Right ventricle myocardium inferior (tissue), 1 donor: ENCODE measurements at places on chromosomes 11 and 22. TPM values are rescaled to one million over a fixed set of nuclear protein-coding genes. Genes with fewer than 3 reads are reported as not detected.

GRCh38 chr11:24198481-24198880, 298.4 kb upstream of the LUZP2 start:
- DNase-seq, result no peak

DNA sequence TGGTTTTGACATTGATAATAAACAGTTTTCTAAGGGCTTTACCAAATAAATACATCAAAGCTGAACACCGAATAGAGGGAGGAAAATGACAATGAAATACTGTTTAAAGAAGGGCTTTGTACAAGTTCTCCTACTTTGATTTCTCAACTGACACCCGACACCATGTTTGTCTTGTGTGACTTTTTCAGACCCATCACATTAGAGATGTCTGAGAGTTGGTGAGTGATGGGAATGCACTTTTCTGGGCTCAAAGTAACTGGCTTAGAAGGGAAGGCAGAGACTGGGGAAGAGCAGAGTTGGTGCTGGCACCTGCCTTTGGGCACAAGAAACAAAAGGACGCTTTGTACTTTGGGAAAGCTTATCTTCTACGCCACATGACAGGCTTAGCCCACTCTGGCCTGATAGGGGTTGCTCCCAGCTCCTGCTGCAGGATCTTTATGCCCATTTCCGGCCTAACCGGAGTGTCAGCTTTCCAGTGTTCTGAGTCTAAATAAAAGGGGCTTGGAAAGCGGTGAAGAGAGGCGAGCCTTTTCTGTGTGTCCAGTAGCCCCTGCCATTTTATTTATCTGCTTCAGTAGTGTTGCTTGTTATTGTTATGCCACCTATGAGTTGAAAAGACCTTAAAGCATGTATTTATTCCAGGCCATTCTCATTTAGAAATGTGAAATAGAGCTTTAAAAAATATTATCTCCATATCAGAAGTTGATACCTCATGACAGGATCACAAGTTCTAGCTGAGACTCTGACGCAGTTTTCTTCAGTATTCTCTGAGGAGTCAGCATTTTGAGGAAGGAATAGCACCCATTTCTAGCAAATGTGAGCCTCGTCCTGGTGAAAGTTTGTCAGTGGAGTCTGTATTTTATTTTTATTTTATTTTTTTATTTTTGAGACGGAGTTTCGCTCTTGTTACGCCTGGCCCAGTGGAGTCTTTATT, 24.2 kb downstream of the KREMEN1 start:
- DNase-seq, result no peak

- DNase-seq, result no peak
Measured at GRCh38 chr11:106988151-106989077, 29.9 kb downstream of the GUCY1A2 start.

DNA sequence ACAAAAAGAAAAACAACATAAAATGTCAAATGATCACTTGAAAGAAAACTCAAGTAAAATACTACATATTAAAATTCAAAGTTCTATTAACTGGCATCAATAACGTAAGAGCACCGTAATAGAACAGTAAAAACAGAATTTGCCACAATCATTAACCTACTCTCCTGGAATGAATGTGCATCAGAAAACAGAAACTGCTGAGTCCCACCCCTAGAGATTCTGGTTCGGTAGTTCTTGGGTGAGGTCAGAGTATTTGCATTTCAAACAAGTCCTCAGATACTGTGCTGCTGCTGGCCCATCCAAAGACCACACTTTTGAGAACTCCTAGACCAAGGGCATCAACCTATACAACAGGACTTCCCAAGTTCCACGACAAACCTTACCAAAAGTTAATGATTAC, 23.5 kb downstream of the PITPNB start:
- DNase-seq, result no peak

GRCh38 chr22:20238901-20239675, 29.0 kb downstream of the RTN4R start:
- DNase-seq, result no peak

DNA sequence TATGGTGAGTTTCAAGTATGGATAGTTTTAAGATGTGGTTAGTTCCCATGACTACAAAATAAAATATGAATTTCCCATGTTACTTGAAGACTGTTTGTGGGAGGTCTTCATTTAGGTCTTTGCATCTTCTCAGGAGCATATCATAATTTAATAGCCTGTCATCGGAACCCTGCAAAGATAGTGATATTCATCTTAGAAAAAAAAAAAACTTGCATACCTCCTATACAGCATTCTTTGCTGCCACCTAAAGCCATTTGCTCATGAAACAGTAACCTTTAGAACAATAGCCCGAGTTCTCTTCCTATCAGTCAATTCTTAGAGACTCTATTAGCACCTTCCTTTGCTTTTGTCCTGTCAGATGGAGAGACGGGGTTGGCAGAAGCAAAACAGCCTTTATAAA, 75.3 kb downstream of the ARFGAP2 start:
- DNase-seq, result no peak

- DNase-seq, result no peak
Measured at GRCh38 chr11:108111126-108111525, 10.2 kb upstream of the ACAT1 start.

GRCh38 chr11:84097186-84097585, 811.0 kb upstream of the CCDC90B start:
- no peak for DNase-seq

DNA sequence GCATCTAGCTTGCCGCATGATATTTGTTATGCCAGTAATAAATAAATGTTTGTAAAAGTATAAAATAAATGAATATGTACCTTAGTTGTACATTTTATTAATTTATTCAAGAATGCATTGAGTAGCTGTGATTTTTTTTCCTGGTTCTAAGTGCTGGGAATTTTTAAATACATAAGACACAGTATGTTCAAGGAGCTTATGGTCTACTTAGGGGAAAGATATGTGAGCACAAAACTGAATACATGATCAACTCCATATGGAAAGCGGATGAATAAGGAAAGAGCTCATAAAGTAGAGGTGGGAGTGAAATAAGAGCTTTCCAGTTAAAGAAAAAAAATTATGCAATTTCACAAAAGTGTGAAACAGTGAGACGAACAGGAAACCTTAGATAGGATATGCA, 944.2 kb upstream of the CCDC90B start:
- DNase-seq, result no peak

The HOATZ gene
- total RNA-seq, result not detected

The KDELR3 gene
- total RNA-seq, result 4.4 TPM

The NRGN gene
- total RNA-seq, result 6.4 TPM

The MMP12 gene
- not detected for total RNA-seq

The UPB1 gene
- 1.3 TPM for total RNA-seq

The TRIM34 gene
- total RNA-seq, result 2.8 TPM
